Ovary (tissue), 10 donors: ENCODE measurements at places on chromosomes 4 and X.
A peak's percentile ranks its signal among the peaks of the same experiment; 100 is the strongest.

DNA sequence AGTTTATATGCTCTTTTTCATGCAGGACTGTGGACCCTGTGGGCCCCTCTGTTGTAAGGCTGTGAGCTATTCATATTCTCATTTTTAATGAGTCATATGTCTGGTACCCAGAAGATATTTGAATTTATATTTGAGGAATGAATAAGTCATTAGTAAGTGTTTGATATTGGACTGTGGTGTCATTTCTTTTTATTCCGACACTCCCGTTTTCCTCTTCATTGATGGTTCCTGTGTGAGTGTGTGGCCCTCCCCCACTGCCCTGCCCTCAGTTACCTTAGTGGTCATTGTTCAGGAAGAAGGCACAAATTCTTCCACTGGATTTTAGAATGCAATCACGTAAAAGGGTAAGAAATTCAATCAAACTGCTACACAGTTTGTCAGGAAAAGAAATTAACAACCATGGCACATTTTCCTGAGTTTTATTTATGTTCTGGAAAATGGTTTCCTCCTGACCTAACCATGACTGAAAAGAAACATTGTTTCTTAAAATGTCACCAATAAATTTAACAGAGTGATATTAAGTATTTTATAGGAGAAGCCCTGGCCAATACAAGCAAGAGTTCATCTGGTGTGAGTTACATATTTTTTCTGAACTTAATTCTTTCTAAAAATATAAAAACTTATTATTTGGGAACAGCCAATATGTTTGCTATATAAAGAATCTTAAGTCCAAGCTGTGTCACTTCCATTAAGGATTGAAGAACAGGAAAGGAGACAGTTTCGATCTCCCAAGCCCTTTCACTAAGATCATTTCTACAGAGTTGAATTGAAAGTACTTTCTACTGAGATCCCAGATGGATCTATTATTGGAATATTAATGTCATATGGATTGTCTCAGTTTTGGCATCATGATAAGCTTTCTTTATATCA lies 370.5 kb upstream of the ANXA10 start:
- no peaks in the 10 kb centered on the region for H3K4me1 ChIP-seq
- H3K27ac ChIP-seq: no peak overlapping the region
- DNase-seq: no peak
- no peaks in the 10 kb centered on the region for H3K27me3 ChIP-seq
- no peaks in the 10 kb centered on the region for H3K36me3 ChIP-seq

DNA sequence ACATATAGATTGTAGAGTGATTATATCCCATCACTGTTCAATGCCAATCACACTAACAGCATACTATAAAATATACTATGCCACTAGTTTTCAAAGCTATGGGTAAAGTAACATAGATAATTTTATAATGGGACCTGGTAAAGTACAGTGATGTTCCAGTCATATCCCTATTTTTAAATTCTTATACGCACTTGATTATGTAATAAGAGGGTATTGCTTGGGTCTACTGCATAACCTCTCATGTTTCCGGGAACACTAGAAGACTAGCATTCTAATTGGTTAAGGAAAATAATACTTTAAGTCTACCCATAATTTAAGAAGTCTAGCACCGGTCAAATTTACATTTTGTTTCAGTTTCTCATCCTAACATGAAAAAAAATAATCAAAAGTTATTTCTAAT lies 275.1 kb downstream of the CHIC1 start:
- no peak for DNase-seq
- no peaks in the 10 kb centered on the region for H3K27me3 ChIP-seq
- no peaks in the 10 kb centered on the region for H3K4me1 ChIP-seq
- H3K4me3 ChIP-seq: no peak overlapping the region
- no peaks in the 10 kb centered on the region for H3K36me3 ChIP-seq

DNA sequence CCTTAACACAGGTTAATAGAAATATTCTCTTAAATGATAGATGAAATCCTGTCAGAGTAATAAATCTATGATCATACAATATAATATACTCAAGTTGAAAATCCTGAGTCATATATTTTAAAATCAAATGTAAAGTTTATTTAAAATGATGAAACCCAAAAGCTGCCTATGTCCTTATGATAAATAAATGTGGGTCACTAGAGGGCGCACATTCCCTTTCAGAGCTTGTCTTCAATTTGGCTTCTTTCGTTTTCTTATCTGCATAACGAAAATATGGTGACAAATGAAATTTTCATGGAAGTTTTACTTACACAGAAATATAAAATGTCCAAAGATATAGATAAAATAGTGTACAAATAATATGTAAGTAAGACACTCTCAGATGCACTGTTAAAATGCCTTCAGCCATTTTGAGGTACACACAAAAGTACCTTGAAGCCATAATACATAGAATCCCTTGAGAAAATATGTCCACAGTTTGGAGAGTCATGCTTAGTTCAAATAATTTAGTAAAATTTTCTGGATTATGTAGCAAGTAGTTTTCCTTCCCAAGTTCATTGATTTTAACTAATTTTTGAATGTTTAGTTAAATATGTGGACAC lies 680.4 kb downstream of the DMD start:
- H3K27me3 ChIP-seq: no peaks in the 10 kb centered on the region
- no peak overlapping the region for H3K27ac ChIP-seq
- H3K36me3 ChIP-seq: no peaks in the 10 kb centered on the region
- H3K4me1 ChIP-seq: no peaks in the 10 kb centered on the region
- no peak overlapping the region for H3K4me3 ChIP-seq

- no peak for DNase-seq
- no peak overlapping the region for H3K27ac ChIP-seq
- H3K4me1 ChIP-seq: no peaks in the 10 kb centered on the region
- no peaks in the 10 kb centered on the region for H3K36me3 ChIP-seq
Observed at GRCh38 chrX:109635146-109635545, 10.2 kb upstream of the KCNE5 start.

DNA sequence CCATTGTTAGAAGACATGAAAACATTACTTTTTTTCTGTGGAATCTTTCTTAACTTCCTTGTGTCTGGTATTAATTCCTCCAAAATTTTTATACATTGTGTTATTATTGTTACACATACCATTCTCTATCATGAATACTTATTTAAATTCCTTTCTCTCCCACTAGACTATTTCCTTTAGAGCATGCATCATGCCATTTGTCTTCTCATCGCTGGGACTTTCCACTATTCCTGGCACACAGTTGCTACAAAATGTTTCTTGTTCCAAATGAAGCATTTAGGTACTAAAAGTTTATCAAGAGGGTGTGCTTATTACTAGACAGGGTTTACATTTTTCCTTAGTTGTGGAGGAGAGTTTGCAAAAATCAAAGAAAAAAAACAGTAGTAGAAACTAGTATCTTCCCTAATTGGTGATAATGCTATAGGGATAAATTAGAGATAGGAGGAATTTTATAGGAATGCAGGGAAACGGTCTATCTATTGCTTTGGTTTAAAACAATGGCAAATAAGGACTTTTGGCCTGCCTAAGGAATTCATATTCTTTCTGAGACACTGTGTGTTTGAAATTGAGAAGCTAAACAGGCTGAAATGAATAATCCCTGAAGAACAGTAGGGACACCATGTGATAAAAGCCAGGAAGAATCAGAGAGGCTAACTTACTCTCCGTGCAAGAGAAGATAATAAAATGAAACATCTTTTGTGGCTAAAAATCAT lies 187.5 kb upstream of the TBC1D9 start:
- no peaks in the 10 kb centered on the region for H3K36me3 ChIP-seq
- no peak overlapping the region for H3K4me3 ChIP-seq
- no peaks in the 10 kb centered on the region for H3K27me3 ChIP-seq

DNA sequence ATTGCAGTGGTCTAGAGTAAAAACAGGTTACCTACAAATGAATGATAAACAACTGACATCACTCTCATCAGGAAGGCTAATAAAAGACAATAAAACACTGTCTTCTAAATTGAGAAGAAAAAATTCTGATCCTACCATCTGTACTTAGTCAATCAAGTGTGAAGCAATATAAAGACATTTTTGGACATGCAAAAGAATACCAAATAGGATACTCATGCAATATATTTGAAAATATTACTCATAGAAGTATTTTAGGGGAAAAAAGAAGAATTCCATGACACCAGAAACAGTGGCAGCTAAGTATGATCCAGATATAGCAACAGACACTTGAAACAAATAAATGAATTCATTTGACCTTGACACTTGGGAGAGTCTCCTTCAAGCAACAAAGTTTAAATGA lies 63.8 kb upstream of the FAM120C start:
- no peaks in the 10 kb centered on the region for H3K36me3 ChIP-seq
- H3K4me1 ChIP-seq: no peaks in the 10 kb centered on the region
- H3K27ac ChIP-seq: no peak overlapping the region
- no peak overlapping the region for H3K4me3 ChIP-seq
- H3K27me3 ChIP-seq: no peaks in the 10 kb centered on the region

- no peaks in the 10 kb centered on the region for H3K27me3 ChIP-seq
- H3K36me3 ChIP-seq: no peaks in the 10 kb centered on the region
- DNase-seq: no peak
- no peaks in the 10 kb centered on the region for H3K4me1 ChIP-seq
Observed at GRCh38 chr4:126451237-126451873, 1136.6 kb downstream of the FAT4 start.

DNA sequence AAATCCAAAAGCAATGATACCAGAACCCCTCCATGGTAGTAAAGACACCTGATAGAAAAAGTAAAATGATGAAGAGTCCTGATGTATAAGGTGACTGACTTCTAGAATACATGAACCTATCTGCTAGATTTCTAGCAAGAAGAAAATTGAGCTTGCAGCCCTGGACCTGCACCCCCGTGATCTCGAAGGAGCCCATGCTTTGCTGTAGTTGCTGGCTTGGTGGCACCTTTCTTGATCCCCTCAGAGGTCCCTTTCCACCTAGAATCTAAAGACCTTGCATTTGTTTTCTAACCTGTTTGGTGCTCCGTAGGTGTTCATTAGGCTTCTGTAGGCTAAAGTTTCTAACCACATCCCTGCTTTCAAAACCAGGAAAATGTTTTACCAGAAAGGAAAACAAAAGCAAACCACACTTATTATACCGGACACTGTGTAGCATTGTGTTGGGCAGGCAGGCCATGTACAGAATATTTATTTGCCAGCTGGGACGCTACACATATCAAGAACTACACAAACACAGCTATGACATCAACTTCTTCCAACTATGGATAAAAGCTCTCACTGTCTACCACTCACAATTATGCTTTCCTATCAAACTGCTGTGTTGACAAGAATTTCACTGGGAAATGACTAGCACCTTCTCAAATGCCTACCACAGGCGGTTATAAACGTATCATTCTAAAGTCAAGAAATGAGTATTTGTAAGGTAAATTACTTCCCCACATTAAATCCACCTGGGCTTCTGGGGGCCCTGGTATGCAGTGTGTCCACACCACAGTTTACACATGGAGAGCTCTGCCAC lies 316.2 kb downstream of the UNC5C start:
- H3K4me3 ChIP-seq: no peak overlapping the region
- no peaks in the 10 kb centered on the region for H3K36me3 ChIP-seq
- H3K4me1 ChIP-seq: no peaks in the 10 kb centered on the region
- no peaks in the 10 kb centered on the region for H3K27me3 ChIP-seq

- H3K4me3 ChIP-seq: no peak overlapping the region
- H3K27me3 ChIP-seq: no peaks in the 10 kb centered on the region
- H3K4me1 ChIP-seq: no peaks in the 10 kb centered on the region
- DNase-seq: peak; percentile 23
- H3K27ac ChIP-seq: no peak overlapping the region
Observed at GRCh38 chr4:2742081-2742822, 13.9 kb downstream of the TNIP2 start.
